ENCODE measurements at places on chromosomes 1 and 21.

DNA sequence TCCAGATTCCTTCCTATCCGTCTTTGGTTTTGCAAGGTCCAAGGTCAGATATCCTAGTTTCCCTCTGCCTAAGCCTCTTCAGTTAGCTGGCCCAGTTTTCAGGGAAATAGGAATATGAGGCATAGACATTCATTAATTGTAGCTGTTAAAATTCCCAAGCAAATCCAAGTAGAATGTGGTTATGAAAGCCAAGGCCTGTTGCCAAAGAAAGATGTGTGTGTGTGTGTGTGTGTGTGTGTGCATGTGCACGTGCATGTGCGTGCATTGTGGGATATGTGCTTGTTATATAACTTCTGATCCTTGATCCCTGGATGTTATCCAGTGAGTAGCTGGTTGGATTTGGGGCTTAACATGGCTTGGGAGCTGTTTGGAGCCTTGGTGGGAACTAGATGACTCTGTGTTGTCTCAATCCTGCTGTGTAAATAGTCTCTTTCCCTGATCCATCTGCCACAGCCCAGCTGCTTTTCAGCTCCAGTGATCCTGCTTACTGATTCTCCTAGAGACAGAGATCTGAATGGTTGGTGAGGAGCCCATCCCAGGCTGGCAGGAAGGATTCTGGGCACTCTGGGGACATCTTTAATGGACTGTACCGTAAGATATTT is 70.6 kb upstream of the GCLM start:
- DNase-seq = peak; percentile 62

DNA sequence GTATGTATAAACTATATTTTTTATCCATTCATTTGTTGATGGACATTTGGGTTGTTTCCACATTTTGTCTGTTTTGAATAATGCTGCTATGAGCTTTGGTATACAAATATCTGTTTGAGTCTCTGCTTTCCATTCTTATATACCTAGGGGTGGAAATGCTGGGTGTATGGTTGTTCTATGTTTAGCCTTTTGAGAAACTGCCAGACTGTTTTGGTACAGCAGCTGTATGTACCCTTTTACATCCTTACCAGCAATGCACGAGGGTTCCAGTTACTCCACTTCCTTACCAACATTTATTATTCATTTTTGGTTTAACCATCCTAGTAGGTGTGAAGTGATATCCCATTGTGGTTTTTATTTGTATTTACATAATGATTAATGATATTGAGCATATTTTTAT is 13.9 kb downstream of the RASAL2 start:
- no peak for DNase-seq

- peak; percentile 8 for DNase-seq
Observed at GRCh38 chr1:204591473-204592090, 75.4 kb downstream of the MDM4 start.

DNA sequence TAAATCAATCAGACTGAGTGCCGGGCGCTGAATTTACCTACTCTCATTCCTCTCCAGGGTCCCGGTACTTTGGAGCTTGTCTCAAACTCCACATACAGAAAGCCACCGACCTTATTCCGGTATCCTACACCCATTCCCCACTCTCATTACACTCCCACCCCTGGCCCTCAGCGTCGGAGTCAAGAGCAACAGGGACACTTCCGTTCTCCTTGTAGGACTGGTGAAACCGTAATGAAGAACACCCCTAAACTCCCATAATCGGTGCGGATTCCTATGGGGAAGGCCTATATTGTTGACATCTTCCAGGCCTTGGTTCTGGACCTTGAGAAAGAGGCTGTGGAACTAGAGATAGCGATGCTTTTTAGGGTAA is 798 bp downstream of the ZBED6 start:
- peak; percentile 31 for DNase-seq

- no peak for DNase-seq
Observed at GRCh38 chr1:41609166-41609883, 124.8 kb upstream of the EDN2 start.

- DNase-seq = no peak
Observed at GRCh38 chr1:54600947-54601721, 22.2 kb downstream of the FAM151A start.

DNA sequence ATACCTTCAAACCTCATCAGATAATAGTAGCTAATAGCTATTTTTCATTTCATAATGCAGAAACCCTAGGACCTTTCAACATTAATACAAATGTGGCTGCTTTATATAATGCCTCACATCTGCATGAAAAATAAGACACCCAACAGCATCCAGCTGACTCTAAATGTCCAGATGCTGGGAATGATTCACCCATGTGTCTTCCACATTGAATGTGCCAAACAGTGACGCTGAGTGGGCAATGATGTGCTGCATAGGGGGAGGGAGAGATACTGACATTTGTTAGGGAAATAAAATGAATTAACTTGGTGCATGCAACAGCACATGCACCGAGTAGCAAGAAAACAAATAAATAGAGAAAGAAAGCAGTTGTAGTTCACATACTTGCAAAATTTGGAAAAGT is 199.3 kb downstream of the DSCAM start:
- DNase-seq = no peak

DNA sequence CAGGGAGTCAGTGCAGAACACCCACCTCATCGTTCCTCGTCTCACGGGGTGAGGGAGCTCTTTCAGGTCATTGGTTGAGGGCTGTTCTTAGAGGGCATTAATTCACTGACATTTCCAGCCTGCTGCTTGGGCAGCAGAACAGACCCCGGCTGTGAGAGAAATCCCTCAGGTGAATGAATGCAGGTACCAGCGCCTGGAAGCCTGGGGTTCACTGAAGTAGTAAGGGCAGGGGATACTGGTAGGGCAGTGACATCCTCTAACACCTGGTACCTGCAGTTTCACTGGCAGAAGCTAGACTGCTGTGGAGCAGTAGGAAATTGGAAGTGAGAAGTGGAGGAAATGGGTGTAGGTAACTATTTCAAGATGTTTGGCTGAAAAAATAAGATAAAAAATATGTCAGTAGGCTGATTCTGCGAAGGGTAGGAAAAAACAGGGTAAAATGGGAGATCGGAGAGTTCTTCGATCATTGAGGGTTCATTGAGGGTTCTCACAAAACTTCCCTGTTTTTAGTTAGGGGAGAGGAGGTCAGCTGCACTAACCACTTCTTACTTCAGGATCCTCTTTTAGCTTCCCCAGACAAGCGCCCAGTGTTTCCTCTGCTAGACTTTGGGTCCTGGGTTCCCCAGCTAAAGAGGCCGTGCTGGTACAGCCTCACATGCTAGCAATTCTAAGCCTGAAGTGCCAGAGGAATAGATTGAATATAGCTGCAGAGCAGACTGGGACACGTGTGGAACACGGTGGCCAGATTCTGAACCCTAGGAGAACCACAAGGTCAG is 55.2 kb downstream of the RNF220 start:
- no peak for DNase-seq

- no peak for DNase-seq
Observed at GRCh38 chr1:31640179-31640578, 4.5 kb downstream of the PEF1 start.

GRCh38 chr1:1680912-1681273 is 11.7 kb downstream of the SLC35E2B start:
- no peak for DNase-seq

DNA sequence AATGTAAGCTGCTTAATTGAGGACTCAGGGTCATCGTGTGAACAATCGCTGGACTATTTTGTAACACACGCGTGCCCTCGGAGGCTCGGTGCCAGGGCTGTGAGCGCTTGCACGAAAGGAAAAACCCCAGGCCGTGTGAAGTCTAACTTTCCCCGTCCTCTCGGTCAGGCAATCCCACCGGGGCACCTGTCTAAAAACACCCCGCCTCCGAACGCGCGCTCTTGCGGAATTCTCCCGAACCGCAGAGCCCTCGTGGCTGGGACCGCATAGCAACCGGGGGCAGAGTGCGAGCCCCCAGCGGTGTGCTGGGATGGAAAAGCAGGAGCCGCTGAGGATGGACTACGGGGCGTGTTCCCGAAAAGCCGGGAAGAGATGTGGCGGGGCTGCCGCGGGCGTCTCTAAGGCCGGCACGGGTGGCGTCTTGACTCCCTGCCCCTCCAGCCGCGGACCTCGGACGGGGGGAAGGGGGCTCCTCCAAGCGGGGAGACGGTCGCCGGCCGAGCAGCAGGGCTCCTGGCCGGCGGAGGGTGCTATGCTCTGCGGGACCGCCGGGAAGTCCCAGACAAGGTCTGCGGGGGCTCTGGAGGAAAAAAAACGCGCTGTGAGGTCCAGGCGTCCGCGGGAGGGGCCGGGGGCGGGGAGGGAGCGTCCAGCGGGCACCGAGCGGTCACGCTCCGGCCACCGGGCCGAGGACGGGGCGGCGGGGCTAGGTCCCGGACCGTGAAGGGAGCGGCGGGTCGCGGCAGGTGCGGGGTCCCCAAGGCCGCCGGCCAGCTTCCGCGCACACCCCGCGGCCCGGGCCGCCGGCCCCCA is 936 bp downstream of the ZBTB21 start:
- peak; percentile 46 for DNase-seq

- no peak for DNase-seq
Observed at GRCh38 chr1:45414746-45415145, 74.5 kb upstream of the MUTYH start.

GRCh38 chr1:172354291-172355274 is 65.9 kb upstream of the C1orf105 start:
- no peak for DNase-seq

DNA sequence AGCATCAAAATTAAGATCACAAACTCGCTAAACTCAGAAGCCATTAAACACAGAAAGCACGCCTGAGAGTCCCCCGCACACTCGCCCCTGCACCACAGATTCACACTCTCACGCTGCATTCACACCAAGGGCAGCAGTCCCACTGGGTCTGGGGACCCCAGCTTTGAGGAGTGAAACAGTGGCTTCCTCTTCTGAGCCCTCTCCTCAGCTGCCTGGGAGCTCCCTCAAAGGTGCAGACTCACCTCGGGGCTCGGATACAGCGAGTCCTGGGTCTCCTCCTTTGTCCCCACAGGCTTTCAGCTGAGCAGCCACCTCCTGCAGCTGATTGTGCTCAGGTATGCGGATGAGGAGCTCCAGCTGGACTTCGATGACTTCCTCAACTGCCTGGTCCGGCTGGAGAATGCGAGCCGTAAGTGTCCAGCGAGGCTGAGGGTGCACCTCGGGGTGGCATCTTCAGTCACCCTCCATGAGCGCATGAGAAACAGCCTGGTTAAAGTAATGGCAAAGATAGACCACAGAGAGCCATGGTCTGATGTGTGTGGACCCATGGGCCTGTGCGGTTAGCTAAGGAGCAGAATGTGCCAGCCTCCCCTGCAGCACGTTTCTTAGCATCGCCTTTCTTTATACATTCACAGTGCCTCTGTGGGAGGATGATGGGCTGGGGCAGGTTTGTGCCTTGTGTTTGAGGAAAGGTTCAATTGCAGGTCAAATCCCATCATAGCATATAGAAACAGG is 47.9 kb downstream of the CAPN9 start:
- DNase-seq = no peak

- DNase-seq = no peak
Observed at GRCh38 chr1:19426294-19427086, 58.8 kb downstream of the CAPZB start.

GRCh38 chr1:183215076-183215720 is 29.1 kb downstream of the LAMC2 start:
- DNase-seq = no peak

GRCh38 chr1:28378906-28379305 is 9.4 kb downstream of the PHACTR4 start:
- DNase-seq = no peak

GRCh38 chr1:34994878-34995277 is 9.7 kb upstream of the TMEM35B start:
- no peak for DNase-seq

- DNase-seq = peak; percentile 54
Observed at GRCh38 chr1:186050360-186050759, 316.2 kb downstream of the HMCN1 start.

DNA sequence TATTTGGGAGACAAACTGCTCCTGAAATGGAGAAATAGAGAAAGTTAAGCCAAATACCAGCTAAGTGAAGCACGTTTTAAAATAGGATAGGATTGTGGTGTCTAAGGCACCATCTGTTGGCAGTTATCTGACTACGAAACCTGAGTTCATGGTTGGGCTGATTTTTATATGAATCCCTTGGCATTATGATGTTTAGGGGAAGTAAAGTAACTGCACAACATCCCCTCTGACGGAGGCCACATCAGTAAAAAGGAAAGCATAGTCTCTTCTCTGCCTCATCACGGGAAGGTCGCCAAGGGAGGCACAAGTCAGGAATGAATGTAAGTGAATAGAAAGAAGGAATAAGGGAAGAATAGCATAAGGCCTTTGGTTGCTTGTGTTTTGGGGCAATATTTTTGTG is 128.0 kb downstream of the PRRX1 start:
- peak; percentile 94 for DNase-seq

DNA sequence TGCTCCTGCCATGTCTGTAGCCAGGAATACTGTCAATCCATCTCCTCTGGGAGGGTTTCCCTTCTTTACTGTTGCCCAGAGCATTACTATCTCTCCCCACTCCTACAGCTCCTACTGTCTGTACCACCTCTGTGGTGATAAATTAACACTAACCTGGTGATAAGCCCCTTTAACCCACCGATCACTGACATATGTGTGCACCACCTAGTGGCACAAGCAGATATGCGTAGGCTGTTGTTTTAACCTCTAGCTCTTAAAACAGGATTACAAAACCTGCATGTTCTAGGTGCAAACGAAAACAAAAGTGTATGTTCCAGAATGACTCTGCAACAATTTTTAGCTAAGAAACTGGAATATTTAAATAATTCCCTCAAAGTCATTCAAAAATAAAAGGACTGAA is 93.9 kb upstream of the BEND5 start:
- DNase-seq = peak; percentile 14

- no peak for DNase-seq
Observed at GRCh38 chr1:234854645-234855039, 244.7 kb upstream of the IRF2BP2 start.

- DNase-seq = no peak
Observed at GRCh38 chr1:41420351-41420750, 59.1 kb downstream of the FOXO6 start.

GRCh38 chr1:25642574-25643108 is 26.1 kb downstream of the MAN1C1 start:
- DNase-seq = peak; percentile 63

DNA sequence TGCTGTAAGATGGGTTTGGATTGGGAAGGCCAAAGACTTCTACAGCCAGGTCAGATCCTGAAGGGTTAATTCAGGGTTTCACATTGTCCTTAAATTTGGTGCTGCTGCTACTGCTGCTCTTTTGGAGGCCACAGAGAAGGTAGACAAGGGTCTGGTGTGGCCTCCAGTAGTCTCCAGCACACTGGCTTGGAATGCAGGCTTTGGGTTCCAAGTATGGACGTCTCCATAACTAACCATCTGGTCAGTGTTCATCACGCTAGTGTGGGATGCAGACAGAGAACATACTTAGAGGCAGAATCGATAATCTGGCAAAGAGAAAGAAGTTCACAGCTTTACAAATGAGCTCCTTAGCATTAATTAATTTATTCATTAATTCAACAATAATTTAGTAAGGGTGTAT is 154.1 kb downstream of the ZBTB18 start:
- DNase-seq = no peak

- DNase-seq = no peak
Observed at GRCh38 chr1:28073867-28074266, 14.5 kb downstream of the EYA3 start.

GRCh38 chr1:51644533-51645197 is 27.8 kb downstream of the OSBPL9 start:
- peak; percentile 43 for DNase-seq
